Left colon (tissue), 2 donors: ENCODE measurements at places on chromosomes 6 and 20.
A peak's percentile ranks its signal among the peaks of the same experiment; 100 is the strongest.

DNA sequence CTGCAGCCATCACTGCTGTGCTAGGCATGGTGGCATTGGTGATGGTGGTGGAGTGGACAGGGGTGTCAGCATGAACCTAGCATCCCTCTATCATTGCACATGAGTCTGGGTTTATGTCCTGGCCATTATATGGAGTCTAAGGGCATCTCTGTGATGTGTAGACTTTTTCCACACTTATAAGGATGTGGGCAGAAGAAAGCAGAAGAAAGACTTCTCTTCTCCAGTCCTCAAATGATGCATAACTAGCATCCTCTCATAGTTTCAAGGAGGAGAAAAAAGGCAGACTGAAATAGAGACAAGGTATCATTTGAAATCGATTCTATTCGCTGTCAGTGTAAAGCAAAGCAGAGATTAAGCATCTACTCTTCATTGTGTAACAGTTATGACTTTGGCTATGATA is 140.0 kb upstream of the ATXN1 start:
- DNase-seq: no peak

GRCh38 chr6:4913705-4914419 is 90.0 kb downstream of the RPP40 start:
- no peak for DNase-seq

DNA sequence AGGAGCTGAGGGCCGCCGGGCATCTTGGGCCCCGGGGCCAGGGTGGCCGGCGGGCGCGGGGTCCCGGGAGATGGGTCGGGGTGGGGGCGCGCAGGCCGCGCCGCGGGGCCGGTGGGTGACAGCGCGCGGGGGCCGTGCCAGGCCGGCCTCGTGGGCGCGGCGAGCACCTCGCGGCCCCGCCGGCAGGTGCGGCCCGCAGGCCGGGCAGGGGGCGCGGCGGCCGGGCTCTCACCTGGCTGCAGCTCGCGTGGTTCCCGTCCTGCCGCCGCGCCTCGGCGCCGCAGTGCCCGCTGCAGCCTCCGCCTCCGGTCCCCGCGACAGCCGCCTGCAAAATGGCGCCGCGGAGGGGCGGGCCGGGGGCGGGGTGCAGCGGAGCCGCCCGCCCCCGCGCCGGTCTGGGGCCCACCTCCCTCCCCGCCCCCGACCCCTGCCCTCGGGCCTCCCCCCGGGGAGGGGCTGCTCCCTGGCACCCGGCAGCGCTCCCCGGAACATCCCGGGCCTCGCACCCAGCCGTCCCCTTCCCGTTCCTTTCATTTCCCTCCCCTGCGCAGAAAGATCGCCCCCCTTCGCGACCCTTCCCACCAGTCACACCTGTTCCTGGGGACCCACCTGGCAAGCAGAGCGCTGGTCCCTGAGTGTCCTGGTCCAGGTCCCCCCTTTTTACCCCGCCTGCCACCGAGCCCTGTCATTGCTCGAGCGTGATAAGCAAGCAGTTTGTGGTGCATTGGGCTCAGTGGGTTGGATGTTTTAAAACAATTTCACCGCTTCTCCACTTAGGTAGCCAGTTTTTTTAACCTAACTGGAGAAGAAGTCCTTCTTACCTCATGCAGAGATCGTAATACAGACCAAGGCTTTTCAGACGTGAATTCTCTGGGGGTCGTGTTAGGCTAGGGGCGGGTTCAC is at the start of gene SLC23A2:
TSS of gene SLC23A2 (minus strand) at position 337 of the 903 bp plus-strand sequence. CDS start 68,948 bp downstream, outside the sequence.
- peak; percentile 27 for DNase-seq

DNA sequence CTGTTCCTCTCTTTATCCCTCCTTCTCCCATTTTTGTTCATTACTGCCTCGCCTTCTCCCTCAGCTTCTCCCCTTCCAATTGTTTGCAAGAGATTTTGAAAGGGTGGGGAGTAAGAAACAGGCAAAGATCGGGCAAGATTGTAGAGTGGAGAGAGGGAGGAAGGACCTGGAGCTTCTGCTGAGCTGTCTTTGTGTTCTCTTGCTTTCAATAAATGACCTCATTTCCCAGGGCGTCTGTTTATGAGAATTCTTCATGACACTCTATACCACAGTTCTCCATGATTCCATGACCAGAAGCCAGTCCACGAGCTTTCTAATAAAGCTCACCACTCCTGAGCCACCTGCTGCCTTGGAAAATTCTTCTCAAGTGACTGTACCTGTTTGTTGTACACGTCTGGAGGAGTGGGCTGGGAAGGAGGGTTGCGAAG is 50.0 kb upstream of the PLEKHG1 start:
- DNase-seq: no peak

DNA sequence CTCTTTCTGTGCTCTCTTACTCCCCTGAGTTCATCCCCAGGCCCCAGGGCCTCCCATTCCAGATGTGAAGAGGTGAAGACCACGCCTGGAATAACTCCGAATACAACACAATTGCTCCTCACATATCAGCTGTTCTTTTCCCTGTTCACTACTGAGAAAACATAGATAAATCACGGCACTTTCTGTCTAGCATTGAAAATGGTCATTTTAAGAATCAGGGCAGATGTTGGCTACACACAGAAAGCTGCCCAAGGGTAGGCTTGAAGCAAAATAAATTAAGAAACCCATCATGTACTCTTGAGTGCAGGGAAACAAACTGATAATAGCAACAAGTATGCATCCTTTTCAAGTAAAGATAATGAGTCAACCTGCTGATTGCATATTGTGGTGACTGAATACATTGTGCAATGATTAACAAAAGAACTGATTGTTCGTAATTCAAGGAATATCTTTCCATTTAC is 382.5 kb downstream of the PRKN start:
- no peak for DNase-seq

DNA sequence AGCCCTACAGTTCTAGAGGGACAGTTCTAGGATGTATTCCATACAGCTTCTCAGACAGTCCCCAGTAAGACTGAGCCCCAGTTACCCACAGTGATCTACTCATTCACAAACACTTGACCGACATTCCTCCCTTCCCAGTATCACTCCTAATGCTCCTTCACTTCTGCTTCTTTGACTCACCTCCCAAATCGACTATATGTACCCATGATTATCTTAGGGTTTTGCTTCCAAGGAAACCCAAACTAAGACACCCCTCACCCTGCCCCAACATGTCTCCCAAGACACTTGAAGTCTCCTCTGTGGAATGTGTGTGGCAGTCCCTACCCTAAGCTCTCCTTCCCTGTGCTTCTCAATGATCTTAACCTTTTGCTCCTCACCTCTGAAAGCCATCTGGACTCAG is 23.6 kb upstream of the TGM6 start:
- DNase-seq: no peak

DNA sequence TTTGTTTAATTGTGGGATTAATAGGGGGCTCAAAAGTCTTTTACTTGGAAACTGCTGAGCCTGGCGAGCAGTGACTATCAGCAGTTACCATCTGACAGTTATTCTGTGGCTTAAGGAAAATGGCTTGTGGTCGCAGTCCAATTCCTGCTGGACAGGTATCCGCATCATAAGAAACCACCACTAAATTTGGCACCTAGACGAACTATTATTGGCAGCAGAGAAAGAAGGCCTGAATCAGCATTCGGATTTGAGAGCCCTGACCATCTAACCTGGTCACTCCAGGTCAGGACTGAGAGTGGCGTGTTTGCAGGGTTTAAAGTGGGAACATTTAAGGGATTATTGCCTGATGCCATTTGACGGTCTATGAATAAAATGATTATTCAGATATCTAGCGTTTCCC is 146.4 kb downstream of the RPS12 start:
- no peak for DNase-seq

DNA sequence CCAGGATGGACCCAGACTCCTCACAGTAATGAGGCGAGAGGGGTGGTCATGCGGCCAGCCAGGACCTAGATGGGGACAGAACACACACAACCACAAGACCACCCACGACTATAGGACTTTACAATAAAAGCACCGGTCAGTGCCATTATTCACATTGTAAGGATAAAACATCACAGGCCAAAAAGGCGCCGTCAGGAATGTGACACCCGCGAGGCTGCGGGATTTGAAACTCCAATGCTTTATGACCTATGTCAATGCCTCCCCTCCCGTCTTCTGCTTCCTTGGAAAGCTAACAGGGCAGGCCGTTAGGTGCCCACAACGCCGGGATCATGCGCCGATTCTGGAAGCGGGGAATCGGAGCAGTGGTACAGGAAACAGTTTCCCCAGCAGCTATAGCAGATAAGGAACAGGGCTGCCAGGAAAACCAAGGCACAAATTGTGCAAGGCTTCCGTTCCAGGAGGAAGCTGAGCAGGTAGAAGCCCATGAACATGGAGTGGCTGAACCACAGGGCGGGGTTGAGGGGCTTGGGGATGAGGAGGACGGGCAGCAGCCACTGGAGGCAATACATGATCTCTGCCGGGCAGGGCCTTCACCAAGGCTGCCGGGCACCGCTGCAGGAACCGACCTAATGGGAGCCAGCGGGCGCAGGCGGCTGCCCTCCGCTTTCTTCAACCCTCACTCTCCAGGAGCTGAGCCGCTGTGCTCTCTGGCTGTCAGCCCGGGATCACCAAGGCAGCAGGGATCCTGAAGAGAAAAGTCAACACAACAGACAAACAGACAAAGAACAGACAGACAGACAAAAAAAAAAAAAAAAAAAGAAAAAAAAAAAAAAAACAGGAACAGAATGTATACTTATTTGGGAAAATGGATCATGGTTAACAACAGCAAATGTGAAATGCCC is 2.2 kb upstream of the NNAT start:
- DNase-seq: peak; percentile 59

- no peak for DNase-seq
Observed at GRCh38 chr6:166697113-166697512, 70.1 kb upstream of the RPS6KA2 start.

DNA sequence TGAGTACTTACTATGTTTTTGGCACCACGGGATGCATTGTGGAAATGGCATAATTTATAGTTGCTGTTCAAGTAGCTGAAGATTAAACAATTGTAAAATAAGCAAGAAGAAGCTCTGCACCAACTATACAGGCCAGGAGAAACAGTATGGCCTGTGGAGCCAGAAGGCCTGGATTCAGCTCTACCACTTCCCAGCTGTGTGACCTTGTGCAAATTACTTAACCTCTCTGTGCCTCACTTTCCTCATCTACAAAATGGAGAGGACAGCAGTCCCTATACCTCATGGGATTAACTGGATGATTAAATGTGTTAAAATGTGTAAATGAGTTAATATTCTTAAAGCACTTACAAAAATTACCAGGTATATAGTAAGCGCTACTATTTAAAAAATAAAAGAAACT is 49.1 kb downstream of the CNKSR3 start:
- DNase-seq: no peak
